ENCODE measurements at places on chromosomes 3 and 15.
A peak's percentile ranks its signal among the peaks of the same experiment; 100 is the strongest.

- peaks cover 3% of the 10 kb centered on the region for H3K36me3 ChIP-seq
- no peak for DNase-seq
- no peak overlapping the region for H3K4me3 ChIP-seq
- no peaks in the 10 kb centered on the region for H3K27me3 ChIP-seq
- no peak overlapping the region for H3K27ac ChIP-seq
Measured at GRCh38 chr3:15682561-15683185, 81.1 kb downstream of the BTD start.

- no peak overlapping the region for H3K4me3 ChIP-seq
- no peak overlapping the region for H3K27ac ChIP-seq
- peaks cover 2% of the 10 kb centered on the region for H3K36me3 ChIP-seq
- no peak for DNase-seq
- peaks cover 3% of the 10 kb centered on the region for H3K4me1 ChIP-seq
Measured at GRCh38 chr3:168051531-168052471, 43.9 kb downstream of the GOLIM4 start.

GRCh38 chr3:69408542-69408941, 22.7 kb upstream of the FRMD4B start:
- H3K27ac ChIP-seq, result no peak overlapping the region
- H3K4me3 ChIP-seq, result no peak overlapping the region
- no peak for DNase-seq

GRCh38 chr15:50107591-50108408, 11.2 kb downstream of the ATP8B4 start:
- peak; percentile 16 for DNase-seq
- no peak overlapping the region for H3K4me3 ChIP-seq
- no peaks in the 10 kb centered on the region for H3K4me1 ChIP-seq

- no peaks in the 10 kb centered on the region for H3K27me3 ChIP-seq
- no peaks in the 10 kb centered on the region for H3K36me3 ChIP-seq
- no peak overlapping the region for H3K27ac ChIP-seq
- no peaks in the 10 kb centered on the region for H3K4me1 ChIP-seq
- peak; percentile 75 for DNase-seq
Measured at GRCh38 chr3:61452535-61453090, 108.8 kb upstream of the PTPRG start.

DNA sequence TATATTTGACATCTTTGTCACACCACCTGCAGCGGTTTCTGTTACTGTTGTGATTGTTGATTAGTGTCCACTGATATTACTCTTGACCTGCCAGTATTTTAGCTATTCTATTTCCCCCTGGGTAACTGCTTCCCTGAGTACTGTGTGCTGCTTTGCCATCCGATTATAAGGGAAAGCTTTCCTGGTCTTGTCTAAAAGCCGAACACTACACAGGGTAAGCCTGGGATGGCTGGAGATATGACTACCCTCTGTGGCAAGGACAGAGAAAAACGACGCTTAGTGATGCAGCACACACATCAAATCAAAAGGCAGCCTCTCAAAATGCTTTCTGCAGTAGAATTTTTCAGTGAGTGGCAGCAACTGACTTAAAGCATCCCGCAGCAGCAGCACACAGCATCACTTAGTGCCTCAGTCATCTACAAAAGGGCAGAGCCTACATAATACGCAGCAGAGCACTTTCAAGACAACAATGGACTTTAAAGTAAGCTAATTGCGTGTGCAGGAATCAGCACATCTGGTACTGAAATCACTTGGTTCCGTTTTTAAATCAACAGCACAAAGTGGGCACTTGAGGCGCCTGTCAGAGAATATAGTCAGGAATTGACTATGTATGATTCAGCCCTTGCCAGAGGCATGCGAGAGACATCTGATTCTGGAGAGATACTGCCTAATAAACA, 656.3 kb upstream of the TGFBR2 start:
- H3K36me3 ChIP-seq, result no peaks in the 10 kb centered on the region
- no peak overlapping the region for H3K27ac ChIP-seq
- H3K4me3 ChIP-seq, result no peak overlapping the region
- DNase-seq, result peak; percentile 2
- no peaks in the 10 kb centered on the region for H3K27me3 ChIP-seq

DNA sequence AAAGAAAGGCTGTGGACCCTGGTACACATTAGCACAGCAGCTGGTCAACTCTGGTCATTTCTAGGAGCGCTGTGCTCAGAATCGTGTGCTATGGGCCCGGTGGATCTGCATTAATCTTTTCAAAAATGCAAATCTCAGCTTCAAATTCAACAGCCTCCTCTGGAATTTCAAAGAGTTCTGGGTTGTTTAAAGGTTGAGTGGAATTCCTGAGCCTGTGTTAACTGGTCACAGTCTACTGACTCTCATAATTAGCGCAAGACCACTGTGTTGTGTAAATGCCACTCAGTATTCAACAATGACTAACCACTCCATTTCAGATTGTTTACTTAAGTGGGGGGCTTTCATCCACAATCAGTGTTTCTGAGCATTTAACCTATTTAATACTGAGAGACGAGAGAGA, 2.7 kb upstream of the ARNT2 start:
- no peak for DNase-seq
- no peak overlapping the region for H3K4me3 ChIP-seq
- H3K27ac ChIP-seq, result no peak overlapping the region
- peaks cover 36% of the 10 kb centered on the region for H3K27me3 ChIP-seq
- H3K4me1 ChIP-seq, result peaks cover 6% of the 10 kb centered on the region

DNA sequence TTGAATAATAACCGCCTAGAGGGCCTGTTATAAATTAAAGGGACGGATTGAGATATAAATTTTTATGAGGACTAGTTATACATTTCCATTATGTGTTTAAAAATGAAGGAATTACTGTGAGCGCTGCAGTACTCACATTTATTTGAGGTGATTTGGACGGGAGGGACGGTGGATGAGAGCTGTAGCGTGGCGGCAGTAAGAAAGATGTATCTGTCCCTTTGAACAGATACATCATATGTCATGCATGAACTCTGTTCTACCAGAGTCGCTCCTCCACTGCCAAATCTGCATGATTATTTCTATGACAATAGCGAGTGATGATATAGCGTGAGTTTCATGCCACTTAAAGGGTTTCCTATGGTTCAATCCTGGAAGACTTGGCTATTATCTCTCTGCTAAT, 538.8 kb downstream of the MCTP2 start:
- no peaks in the 10 kb centered on the region for H3K36me3 ChIP-seq
- no peak overlapping the region for H3K27ac ChIP-seq
- no peak overlapping the region for H3K4me3 ChIP-seq
- H3K4me1 ChIP-seq, result no peaks in the 10 kb centered on the region
- no peaks in the 10 kb centered on the region for H3K27me3 ChIP-seq

- DNase-seq, result no peak
- H3K27me3 ChIP-seq, result no peaks in the 10 kb centered on the region
- no peaks in the 10 kb centered on the region for H3K36me3 ChIP-seq
- no peak overlapping the region for H3K27ac ChIP-seq
- H3K4me3 ChIP-seq, result no peak overlapping the region
Measured at GRCh38 chr15:78243491-78243941, 9.2 kb upstream of the ACSBG1 start.

- no peaks in the 10 kb centered on the region for H3K27me3 ChIP-seq
- no peak overlapping the region for H3K4me3 ChIP-seq
- no peak overlapping the region for H3K27ac ChIP-seq
Measured at GRCh38 chr15:43441316-43441715, 51.6 kb downstream of the TP53BP1 start.

GRCh38 chr15:101397521-101398003, 91.9 kb downstream of the PCSK6 start:
- H3K4me3 ChIP-seq, result no peak overlapping the region
- no peak for DNase-seq
- H3K36me3 ChIP-seq, result no peaks in the 10 kb centered on the region
- H3K27me3 ChIP-seq, result no peaks in the 10 kb centered on the region
- H3K27ac ChIP-seq, result no peak overlapping the region

DNA sequence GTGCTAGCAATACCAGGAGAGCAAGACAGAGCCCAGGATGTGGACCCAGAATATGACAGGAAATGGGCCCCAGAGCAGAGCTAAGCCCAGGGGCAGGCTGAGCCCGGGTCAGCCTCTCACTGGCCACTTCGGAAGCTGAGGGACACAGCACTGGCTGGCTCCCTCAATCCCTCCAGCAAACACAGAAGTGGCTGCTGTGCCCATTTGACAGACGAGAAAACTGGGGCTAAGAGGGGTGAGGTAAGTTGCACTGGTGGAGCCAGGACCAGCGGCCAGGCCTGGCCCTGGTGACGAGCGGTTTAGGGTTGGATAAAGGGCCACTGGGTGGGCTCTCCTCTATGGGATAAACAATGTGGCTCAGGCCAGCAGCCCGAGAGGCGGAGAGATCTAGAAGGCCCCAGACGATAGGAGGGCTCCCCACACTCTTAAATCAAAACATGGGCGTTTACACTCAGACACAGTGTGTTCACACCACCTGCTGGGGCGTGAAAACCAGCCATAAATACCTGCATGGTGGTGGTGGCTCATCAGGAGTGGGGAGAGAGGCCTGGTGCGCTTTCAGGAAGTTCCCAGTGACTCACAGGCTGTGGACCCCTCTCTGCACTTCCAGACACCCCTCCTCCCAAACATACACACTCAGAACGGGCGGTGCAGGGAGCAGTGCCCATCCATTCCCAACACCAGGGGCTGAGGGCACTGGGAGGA, 12.0 kb upstream of the LINGO1 start:
- H3K36me3 ChIP-seq, result no peaks in the 10 kb centered on the region
- no peak for DNase-seq
- no peaks in the 10 kb centered on the region for H3K4me1 ChIP-seq
- no peak overlapping the region for H3K27ac ChIP-seq

DNA sequence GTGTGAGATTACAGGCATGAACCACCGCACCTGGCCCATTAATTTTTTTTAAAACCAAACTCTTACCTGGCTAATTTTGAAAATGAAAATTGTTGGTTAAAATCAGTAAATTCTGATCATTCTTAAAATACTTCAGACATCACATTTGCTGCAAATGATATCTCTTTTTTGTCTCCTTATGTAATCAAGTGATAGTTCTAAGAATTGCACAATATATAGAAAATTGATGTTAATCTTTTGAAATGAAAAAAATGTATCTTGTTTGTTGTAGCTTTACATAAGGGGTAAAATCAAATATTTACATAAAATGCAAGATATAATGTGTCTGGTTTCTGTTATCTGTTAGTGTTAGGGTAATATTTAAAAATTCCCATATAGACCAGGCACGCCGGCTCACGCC, 5.0 kb downstream of the GTPBP8 start:
- H3K4me3 ChIP-seq, result no peak overlapping the region
- no peak for DNase-seq
- no peak overlapping the region for H3K27ac ChIP-seq
- no peaks in the 10 kb centered on the region for H3K4me1 ChIP-seq
- peaks cover 2% of the 10 kb centered on the region for H3K36me3 ChIP-seq
- H3K27me3 ChIP-seq, result no peaks in the 10 kb centered on the region

- peaks cover 5% of the 10 kb centered on the region for H3K36me3 ChIP-seq
- no peaks in the 10 kb centered on the region for H3K27me3 ChIP-seq
- DNase-seq, result no peak
- peaks cover 11% of the 10 kb centered on the region for H3K4me1 ChIP-seq
- no peak overlapping the region for H3K27ac ChIP-seq
- H3K4me3 ChIP-seq, result peak overlapping the region; percentile 94
Measured at GRCh38 chr3:42590989-42591756, 513 bp downstream of the SS18L2 start.

GRCh38 chr3:130811557-130811956, 64.9 kb upstream of the PIK3R4 start:
- no peak overlapping the region for H3K4me3 ChIP-seq
- no peak overlapping the region for H3K27ac ChIP-seq
- DNase-seq, result no peak
- no peaks in the 10 kb centered on the region for H3K27me3 ChIP-seq
- H3K36me3 ChIP-seq, result no peaks in the 10 kb centered on the region
- no peaks in the 10 kb centered on the region for H3K4me1 ChIP-seq

Data from trophoblast cell (in vitro differentiated cells and primary cell).